ENCODE measurements at places on chromosomes 3 and 15. TPM values are rescaled to one million over a fixed set of nuclear protein-coding genes. Genes with fewer than 3 reads are reported as not detected.

DNA sequence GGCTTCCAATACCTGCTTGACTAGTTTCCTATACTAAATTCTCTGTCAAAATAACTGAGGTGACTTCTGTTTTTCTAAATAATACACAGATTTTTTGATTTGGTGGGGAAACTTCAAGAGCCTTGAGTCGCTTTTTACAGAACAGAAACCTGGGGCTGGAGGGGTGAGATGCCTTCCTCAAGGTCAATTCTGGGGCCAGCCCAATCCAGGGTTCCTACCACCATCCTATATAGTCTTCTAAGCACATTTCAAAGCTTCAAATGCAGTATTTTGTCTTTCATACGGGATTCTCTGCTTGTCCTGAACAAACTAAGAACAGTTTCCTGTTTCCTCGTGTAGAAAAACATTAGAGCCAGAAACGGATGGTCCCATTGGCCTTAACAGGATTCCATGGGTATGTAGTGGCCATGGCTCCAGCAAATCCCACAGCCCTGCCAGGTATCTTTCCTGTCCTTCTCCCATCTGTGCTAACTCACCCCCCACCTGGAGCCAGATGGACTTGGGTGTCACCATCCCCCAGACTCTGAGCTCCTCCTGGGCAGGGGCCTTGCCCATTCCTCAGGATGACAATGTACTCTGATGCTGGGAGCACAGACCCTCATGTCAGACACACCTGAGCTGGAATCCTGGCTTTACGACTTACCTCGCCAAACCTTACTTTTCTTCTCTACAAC, 146.9 kb downstream of the KLF13 start:
- no peak for DNase-seq

DNA sequence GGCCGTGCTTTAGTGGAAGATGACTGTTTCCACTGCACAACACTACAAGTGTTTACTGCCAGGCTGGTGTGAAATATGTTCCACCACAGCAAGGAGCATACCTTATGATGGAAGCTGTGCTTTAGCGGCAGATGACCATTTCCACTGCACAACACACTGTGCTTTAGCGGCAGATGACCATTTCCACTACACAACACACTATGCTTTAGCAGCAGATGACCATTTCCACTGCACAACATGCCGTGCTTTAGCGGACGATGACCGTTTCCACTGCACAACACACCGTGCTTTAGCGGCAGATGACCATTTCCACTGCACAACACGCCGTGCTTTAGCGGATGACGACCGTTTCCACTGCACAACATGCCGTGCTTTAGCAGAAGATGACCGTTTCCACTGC, 2.8 kb downstream of the ZNF717 start:
- no peak for DNase-seq

DNA sequence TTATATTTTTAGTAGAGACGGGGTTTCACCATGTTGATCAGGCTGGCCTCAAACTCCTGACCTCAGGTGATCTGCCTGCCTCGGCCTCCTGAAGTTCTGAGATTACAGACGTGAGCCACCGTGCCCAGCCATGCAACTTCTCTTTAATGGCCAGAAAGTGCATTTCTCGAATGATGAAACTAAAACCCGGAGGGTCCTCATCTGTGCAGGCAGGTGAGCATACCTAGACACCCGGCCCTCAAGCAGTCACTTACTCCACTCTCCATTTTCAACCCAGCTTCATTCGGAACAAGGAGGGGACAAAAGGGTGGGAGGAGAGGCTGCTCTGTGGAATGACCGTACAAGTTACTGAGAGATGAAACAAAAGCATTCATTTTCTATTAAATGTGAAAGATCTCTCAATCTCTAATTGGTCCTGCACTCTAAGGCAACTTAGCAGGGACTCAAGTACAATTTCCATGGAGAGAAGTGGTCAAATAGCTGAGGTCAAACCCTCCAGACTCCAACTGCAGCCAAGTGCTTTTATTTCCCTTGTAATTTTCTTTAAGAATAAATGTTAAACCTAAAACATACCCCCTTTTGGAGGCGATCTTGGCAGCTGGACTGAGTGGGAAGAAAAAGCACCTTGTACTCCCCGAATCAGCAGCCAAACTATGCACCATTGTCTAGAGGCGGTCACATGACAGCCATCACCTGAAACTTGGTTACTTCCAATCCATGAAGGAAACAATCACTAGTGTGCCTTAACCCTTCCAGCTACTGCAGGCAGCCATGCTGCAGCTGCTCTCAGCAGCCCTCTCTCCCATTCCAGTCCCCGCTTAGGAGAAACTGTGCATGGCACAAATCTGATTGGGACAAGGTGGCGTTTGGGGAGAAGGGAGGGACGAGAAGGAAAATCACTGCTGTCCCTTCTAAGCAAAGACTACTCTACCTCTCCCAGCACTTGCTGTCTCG, 62.2 kb downstream of the VGLL4 start:
- no peak for DNase-seq

GRCh38 chr3:150410311-150411105, 2.4 kb downstream of the TSC22D2 start:
- peak; percentile 55 for DNase-seq

GRCh38 chr3:27220166-27220565, 149.0 kb downstream of the NEK10 start:
- DNase-seq, result no peak

DNA sequence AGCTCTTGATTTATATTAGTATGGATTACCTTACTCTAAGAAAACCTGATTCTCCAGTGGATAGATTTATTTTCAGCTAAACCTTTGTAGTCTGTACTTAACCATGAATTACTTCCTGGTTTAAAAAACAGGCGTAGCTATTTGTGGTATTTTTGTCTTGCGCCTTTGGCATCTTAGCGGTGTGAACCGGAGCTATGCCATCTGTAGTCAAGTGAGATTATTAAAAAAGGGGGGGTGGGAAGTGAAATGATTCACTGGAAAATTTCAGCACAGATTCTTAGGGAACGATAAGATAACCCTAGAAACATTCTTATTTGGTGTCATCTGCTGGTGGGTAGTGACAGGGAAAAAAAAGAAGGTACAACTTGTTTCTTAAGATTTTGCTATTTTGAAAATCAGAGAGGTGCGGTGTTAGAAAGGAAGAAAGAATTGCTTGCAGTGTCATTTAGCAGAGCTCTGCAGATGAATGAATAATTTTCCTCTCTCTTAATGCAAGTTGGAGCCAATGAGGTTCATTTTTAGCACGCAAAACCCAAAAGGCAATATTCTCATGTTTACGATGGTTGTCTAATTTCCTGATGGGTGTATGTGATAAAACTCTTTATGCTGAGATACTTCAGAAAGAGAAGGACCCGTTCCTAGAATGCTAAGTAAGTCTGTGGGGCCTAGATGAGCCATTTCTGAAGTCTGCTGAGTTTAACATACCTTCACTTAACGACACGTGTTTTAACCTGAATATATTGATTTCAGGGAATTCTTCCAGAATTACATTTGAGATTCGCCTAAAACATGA, 44.0 kb downstream of the PSMD6 start:
- no peak for DNase-seq

DNA sequence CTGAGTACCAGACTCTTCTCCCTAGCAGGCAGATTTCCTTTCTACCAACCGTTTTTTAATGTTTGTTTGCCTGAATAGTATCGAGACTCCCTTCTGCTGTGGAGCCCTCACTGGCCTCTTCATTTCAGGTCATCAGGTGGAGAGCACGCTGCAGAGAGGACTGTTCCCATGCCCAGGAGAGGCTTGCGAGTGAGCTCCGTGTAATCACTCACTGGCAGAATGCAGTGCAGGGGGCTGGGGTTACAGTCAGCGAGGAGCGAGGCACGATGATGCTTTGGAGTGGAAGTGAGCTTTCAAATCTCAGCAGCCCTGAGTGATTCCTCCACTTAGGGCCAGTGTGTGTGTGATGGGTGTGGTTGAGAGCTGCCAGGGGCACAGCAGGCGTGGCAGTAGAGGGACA, 385.2 kb downstream of the SHQ1 start:
- no peak for DNase-seq

DNA sequence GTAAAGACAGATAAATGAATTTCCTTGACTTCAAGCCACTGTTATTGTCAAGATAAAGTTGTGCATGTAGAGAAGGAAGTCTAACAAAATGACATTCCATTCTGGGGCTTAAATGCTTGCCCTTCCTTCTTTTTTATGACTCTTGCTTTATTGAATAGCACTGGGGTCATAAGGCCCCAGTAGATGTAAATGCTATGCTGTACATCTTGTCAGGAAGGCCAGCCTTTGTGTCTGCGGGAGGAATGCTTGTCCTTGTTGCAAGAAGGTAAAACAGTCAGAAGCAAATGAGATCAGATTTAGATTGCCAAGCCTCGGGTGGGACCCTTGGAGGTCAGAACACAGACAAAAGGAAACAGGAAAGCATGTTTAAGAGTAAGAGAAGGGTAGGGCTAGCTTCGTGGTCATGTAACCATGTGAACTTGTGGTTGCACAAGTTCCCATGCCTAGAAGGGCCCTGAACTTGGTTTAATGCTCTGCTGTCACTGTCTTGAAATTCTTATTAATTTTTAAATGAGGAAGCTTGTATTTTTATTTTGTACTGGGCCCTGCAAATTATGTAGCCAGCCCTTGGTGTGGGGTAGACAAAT, 81.5 kb downstream of the PPM1L start:
- DNase-seq, result no peak

DNA sequence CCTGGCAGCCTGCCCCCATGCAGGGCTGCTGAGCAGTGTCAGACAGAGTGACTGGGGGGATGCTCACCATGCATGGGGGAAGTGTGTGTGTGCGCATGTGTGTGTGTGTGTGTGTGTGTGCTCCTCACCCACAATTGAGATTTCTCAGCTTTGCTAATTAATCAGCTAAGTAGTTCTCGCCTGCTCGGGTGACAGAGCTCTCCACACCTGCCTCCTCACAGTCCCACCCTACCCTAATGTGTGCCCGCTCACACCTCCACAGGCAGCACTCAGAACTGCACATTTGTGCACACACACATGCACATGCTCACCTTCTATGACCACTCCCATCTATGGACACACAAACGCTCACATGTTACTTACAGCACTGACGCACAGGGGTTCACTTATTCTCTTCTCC, 37.3 kb downstream of the CACNA2D2 start:
- peak; percentile 18 for DNase-seq

- DNase-seq, result no peak
Measured at GRCh38 chr15:39130556-39131379, 450.1 kb upstream of the THBS1 start.

DNA sequence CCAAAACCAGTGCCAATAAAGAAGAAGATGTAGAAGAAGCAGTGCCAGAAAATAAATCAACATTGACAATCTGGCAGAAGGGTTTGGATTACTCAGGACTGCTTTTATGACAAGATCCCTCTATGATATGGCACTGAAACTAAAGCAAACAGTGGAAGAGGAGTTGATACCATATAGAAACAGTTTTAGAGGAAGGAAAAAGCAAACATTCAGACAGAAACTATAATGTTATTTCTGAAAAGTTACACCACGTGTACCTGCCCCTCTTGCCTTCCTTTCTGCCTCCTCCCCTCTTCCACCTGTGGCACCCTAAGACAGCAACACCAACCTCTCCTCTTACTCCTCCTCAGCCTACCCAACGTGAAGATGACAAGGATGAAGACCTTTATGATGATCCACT, 63.0 kb downstream of the SFMBT1 start:
- DNase-seq, result no peak

DNA sequence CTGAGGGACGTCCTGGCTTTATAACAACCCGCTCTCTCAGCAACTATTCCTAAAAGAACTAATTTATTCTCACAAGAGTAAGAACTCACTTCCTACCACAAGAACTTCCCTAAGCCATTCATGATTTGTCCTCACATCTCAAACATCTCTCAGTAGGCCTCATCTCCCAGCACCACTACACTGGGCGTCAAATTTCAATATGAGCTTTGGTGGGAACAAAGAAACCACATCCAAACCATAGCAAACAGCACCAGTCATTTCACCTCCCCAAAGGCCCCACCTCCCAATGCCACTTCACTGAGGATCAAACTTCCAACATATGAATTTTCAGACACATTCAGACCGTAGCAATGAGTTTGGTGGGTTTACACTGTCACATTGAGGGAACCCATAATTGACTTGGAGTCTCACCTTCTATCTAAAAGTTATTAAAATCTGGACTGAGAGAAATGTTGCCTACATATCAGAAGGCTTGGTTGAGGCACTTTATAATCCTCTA, 116.4 kb upstream of the AGBL1 start:
- DNase-seq, result no peak

Gene PLSCR2
- total RNA-seq, result not detected

Gene BCL2A1
- total RNA-seq, result 2.3 TPM

Gene ROBO2
- total RNA-seq, result 4.8 TPM

Data from OCI-LY7 (cell line).